NCI-H1417 treated with DMSO at 0.1 percent for 48 hours (cell line): ENCODE measurements at places on chromosomes 1 and 21.

DNA sequence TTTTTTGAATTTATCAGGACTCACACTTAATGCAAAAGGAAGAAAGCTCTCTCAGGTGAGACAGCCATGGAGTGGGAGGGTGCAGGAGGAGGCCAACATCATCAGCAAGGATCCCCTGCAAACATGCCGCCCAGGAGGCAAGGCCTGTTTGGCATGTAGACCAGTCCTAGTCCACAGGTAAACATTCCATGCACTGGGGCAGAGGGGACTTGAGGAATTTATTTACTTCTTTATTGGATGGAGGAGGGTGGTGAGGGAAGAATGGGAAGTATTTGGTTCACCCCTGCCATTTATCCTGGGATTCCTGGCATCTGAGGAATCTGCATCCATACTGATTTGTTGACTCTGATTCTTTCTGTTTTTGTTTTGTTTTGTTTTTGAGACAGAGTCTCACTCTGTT, 1.5 kb upstream of the UQCRHL start:
- DNase-seq: no peak

GRCh38 chr1:161381707-161382106, 14.0 kb upstream of the CFAP126 start:
- no peak for DNase-seq

DNA sequence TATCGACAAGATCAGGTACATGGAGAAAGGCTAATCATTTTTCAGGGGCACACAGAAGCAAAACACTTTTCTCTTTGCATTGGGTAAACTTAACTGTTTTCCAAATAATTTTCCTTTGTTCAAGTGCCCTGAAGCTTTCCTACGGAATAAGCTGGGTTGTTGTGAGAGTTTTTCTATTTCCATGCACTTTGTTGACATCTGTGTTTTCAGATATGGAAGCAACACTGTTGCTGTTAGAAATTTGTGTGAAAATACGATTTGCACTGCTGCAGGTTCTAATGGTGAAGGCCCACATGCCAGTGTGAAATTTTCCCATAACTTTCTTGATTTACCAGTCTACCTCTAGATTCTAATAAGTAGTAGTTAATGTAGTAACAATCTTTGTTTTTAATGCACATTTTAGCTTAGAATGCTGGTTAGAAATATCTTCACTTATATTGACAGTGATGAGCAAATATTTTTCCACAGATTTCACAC, 18.3 kb downstream of the NFYC start:
- no peak for DNase-seq

GRCh38 chr1:154608397-154609270, 648 bp upstream of the ADAR start:
- DNase-seq: peak; percentile 48

DNA sequence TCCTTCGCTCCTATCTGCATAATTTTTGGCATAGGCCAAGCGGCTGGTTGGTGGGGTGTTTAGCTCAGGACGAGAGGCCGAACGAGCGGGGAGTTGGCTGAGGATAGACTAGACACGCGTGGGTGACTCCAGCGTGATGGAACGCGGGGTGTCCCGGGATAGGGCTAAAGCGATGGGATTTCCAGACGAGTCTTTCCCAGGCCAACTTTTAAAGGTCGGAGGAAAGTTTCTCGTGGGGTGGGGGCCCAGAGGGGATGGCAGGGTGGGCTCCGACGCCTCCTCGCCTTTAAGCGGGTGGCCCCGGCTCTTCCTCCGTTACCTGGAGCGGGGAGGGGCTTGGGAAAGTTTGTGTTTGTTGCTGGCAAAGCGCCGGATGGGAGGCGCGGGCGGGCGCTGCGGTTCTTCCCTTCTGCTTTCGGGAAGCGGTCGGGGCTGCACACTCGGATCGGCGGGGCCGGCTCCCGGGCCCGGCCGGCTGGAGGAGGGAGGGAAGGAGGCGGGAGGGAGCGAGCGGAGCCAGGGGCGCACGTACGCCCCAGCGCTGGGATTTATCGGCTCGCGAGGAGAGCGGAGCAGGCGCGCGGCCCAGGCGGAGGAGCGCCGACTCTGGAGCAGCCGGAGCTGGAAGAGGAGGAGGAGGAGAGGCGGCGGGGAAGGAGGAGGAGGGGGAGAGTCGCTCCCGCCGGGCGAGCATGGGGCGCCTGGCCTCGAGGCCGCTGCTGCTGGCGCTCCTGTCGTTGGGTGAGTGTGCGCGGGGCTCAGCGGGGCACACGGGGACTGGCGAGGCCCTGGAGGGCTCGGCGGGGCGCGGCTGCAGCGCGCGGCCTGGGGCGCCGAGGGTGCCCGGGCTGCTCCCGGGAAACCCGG, at the start of gene PTGFRN:
Gene PTGFRN, plus strand, starts transcription at position 405 of the 867 bp plus-strand sequence. Its CDS starts 288 bp downstream, at position 693.
- DNase-seq: no peak

DNA sequence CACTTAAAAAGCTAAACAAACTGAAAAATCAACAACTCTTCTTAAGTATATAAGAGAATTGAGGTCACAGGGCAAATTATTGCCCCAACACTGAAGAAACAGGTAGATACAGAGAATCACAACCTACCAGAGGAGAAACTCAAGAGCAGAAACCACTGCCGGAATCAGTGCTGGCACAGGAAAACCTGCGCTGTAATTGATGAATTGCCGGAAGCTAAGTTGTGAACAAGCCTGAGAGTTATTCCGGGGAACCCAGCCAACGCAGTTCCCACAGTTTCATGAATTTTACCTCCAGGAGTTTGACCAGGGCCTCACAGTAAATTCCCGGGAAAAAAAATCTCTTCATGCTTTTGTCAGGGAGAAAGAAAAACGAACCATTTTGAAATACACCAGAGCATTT, 657.1 kb upstream of the BRINP3 start:
- DNase-seq: no peak
